ENCODE measurements at places on chromosomes 7 and 10.
A peak's percentile ranks its signal among the peaks of the same experiment; 100 is the strongest.

DNA sequence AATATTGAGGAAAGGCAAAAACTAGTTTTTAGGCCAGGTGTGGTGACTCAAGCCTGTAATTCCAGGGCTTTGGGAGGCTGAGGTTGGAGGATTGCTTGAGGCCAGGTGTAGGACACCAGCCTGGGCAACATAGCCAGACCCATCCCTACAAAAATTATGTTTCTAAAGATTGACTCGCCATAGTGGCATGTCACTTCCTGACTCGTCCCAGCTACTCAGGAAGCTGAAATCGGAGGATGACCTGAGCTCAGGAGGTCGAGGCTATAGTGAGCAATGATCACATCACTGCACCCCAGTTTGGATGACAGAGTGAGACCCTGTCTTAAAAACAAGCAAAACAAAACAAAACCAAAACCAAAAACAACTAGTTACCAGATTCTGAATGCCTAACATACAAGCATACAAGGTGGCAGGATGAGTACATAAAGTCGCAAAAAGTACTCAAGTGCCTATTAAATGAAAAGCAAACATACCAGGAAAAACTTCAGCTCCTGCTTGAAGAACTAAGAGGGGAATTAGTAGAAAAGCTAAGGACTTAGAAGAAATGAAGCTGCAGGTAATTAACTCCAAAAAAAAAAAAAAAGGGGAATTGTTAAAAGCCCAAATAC is 14.1 kb downstream of the ZNF398 start:
- peak; percentile 25 for DNase-seq

DNA sequence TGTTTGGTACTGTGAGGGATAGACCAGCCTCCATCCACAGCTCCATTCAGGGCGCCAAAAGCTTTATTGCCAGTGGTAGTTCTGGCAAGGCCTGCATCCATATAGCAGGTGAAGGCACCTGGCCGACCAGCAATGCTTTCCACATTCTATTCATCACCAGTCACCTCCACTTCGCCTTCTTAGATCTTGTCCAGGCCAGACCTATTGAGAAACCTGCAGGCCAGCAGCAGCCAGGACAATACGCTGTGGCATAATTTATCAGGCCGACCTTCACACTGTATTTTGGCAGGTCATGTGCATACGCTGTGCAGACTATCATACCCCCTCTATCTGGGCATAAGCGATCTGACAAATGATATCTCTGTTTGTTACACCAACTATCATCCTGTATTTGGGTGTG is 15.2 kb upstream of the KNDC1 start:
- no peak for DNase-seq

GRCh38 chr7:13912715-13913278 is 76.7 kb downstream of the ETV1 start:
- no peak for DNase-seq

DNA sequence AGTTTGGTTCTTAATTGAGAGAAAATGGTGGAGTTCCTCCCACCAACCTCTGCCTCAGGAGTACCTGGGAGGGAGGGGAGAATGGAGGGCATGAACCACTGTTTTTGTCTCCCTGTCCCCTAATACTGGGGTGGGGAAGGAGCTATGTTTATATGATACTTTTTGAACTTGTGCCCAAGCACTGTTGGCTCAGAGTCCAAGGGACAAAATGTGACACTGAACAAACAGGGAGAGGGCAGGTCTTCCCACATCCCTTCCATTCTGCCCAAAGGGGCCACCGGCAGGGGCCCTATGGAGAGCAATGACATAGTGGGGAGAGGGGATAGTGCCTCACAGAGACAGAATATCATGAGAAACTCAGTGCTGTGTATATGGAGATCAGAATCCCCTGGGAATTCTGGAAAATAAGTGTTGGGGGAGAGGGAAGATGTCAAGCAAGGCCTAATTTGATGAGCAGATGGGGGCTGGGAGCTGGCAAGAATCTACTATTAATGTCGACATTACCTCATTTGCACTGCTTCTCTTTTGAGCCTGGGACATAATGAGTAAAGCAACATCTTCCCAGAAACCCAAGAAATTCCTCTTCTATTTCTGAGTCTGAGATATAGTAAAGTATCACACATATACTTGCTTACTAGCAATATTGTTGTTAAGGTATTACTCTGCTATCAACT is 180.6 kb downstream of the CYP26A1 start:
- DNase-seq = no peak

GRCh38 chr10:106967452-106967851 is 197.1 kb downstream of the SORCS1 start:
- no peak for DNase-seq

DNA sequence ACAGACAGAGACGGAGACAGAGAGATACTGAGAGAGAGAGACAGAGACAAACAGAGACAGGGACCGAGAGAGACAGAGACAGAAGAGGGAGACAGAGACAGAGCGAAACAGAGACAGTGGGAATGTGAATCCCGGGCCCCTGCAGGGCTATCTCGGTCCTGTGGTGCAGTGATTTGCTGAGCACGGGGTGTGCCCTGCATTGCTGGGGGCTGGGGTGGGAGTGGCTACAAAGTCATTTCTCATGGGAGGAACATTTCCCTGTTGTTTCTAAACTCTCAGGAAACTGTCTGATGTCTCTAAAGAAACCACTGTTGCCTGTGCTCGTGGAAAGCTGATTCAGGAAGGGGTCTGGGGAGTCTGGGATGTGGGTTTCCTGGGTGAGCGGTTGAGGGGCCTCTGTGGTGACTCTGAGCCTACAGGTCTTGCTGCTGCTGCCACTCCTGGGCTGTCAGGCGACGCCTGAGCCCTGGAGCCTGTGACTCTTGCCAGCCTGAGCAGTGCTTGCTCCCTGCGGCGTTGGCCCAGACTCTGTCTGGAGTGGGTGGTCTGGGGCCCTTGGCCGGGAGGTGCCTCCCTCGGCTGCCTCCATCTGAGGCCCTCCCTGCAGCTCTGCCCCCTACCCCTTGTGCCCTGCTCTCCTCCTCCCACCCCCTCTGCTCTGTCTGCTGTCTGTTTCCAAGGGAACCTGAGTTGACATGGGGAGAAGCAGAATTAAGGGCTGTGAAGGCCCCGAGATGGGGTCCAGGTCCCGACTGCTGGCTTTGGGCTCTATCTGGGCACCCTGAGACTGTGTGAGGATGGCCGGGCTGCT is 292.0 kb downstream of the WDR37 start:
- no peak for DNase-seq

DNA sequence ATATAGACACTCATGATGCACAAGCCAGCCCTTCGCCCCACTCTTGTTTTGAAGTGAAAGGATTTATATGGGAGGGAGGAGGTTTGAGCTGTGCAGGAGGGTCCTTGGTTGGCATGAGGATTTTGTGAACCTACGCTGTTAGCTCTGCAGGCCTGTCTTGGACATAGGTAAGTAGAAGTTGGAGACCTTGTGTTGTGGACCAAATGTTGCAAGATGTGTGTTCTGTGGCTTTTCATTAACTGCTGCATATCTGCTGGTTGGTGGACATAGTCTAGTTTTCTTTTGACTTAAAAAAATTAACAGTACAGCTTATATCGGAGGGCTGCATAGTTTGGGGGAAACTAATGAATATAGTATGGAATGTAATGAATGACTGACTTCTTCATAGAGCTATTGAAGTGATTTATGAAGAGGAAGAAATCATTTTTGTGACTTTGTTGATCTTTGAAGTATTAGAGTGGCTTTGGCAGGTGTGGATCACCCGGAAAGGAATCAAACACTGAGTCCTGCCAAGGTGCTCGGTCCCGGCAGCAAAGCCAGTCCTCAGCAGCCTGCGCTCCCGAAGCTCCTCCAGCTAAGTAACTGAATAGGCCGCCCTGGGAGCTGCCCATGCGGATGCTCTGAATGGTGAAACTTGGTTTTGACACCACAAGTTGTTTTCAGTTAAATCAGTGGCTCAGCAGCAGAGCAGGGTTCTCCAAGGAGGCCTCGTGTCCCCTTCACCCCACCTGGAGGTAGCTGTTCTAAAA is 3.2 kb downstream of the MGMT start:
- no peak for DNase-seq

GRCh38 chr7:44348300-44348699 is 22.9 kb upstream of the CAMK2B start:
- no peak for DNase-seq

DNA sequence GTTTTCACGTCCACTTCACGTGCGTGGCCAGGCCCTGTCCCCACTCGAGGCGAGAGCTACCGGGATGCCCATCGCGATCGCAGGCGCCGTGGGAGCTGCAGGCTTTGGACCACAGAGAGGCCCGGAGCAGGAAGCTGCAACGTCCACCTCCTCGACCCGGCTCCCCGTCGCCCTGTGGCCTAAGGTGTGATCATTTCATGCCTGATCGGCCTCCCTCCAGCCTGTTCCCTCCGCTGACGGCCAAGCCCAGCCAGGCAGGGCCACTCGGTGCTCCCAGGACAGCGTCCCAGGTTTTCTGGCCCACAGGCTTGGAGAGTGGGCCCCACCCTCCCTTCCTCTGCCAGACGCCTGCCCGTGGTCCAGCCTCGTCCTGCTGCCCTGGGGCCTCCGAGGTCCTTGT is 19.6 kb downstream of the KNDC1 start:
- no peak for DNase-seq

DNA sequence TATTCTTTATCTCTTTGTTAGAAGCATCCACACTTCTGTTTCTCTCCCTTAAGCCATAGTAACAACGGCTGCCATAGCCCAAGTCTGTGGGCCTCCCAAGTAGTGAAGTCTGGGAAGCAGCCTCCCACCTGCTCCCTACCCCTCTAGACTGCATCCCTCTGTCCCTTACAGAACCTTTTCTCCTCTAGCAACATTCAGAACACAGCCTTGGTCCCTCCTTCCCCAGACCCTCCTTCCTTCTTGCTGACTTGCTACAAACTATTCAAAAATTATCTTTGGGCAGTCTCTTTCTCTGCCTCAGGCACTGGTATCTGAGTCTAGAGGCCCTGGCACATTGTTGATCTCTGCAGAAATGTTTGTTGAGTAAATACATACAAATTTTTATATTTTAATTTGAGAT is 2.3 kb upstream of the NYAP1 start:
- DNase-seq = no peak

GRCh38 chr7:69162326-69162725 is 435.9 kb upstream of the AUTS2 start:
- no peak for DNase-seq

GRCh38 chr7:83646027-83646426 is 2.9 kb downstream of the SEMA3E start:
- DNase-seq = no peak

DNA sequence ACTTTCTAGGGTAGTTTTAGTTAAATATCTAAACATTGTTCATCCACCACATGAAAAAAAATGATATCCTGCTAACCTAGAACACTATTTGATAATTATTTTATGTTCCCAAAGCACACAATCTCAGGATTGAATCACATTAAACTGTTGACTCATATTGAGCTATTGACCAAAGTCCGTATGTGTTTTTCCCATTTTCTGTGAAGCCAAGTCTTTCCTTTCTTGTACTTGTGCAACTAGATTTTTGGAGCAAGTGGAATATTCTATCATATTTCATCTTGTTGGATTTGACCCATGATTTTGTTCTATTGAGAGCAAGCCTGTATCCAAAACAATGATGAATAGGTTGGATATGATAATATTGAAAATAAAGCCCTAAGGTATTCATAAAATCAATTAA is 164.6 kb downstream of the SKAP2 start:
- no peak for DNase-seq

DNA sequence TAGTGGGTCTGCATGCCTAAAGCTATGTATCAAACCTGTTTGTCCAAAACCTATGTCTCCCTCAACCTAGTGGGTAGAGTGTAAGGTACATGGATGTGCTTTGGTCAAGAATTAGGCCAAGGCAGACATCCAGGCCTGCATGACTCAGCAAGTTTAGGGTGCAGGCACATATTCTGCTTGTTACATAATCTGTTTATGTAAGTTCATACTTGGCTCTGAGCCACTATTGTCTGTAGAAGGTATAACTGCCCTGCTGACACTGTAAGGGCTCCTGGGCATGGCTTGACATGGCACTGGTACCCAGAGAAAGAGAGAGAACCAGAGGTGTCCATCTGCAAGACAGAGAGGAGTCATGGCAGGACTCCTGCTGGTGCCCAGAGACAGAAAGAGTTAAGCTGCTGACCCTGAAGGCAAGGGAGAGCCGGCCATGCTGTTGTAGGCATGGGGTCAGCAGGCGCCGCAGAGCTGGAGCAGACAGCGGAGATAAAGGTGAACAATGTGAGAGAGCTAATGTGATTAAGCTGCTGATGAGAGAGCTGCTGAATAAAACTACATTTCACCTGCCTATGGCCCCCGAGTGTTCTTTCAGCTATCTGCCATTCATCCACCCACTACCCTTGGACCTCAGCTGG is 118.5 kb upstream of the TMEM106B start:
- no peak for DNase-seq

- DNase-seq = no peak
These were observed 428.7 kb upstream of the AKR1E2 start for GRCh38 chr10:4397337-4397736.

GRCh38 chr10:101895781-101896180 is 52.2 kb upstream of the KCNIP2 start:
- DNase-seq = peak; percentile 59

Data from mammary epithelial cell (primary cell).